ENCODE measurements at places on chromosomes 2 and 18.
A peak's percentile ranks its signal among the peaks of the same experiment; 100 is the strongest.

DNA sequence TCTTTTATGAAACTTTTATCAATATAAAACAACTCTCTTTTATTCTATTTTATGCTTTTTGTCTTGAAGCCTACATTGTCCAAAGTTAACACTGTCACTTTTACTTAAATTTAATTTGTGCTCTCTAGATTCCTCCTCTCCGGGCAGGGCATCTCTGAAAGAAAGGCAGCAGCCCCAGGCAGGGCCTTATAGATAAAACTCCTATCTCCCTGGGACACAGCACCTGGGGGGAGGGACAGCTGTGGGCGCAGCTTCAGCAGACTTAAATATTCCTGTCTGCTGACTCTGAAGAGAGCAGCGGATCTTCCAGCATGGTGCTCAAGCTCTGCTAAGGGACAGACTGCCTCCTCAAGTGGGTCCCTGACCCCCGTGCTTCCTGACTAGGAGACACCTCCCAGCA, 447.7 kb upstream of the FANCL start:
- DNase-seq, result no peak

- no peak for DNase-seq
Observed at GRCh38 chr2:141968433-141968832, 162.4 kb downstream of the LRP1B start.

DNA sequence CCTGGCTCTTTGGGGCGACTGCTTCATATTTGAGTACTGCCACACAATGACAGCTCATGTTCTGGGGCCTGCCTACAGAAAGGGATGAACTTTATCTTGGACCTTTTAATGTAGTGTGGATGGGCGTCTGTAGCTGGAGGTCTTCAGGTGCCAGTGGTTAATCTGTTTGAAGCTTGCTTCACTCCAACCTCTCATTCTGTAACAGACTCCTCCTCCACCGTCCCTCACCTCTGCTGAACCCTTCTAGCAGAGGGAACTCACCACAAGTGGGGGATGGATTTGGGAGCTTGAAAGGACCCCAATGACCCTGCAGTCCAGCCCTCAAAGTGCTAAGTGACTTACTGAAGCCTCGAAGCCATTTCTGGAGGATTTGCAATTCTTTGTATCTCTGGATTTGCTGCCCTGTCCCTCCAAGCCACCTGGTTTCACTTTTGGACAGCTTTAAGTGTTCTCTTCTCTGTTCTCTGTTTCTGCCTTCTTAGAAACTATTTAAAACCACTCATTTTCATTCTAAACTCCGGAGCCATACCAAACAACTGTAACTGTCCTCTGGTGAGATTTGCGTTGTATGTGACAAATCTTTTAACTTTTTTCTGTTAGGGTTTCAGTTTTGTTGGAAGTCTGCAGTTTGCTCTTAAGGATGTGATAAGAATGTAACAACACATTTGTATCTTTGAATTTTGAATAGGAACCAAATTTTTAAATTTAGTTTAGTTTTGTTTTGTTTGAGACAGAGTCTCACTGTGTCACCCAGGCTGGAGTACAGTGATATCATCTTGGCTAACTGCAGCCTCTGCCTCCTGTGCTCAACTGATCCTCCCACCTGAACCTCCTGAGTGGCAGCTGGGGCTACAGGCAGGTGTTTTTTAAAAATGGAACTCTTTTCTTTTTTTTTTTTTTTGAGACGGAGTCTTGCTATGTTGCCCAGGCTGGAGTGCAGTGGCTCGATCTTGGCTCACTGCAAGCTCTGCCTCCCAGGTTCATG, 37.0 kb upstream of the CASP8 start:
- no peak for DNase-seq

GRCh38 chr18:12625241-12625640, 32.7 kb downstream of the SPIRE1 start:
- no peak for DNase-seq

- no peak for DNase-seq
Observed at GRCh38 chr18:9466846-9467245, 8.5 kb upstream of the RALBP1 start.

- no peak for DNase-seq
Observed at GRCh38 chr2:105674859-105675541, 69.7 kb upstream of the NCK2 start.

GRCh38 chr2:62352031-62352430, 154.0 kb downstream of the TMEM17 start:
- no peak for DNase-seq

- no peak for DNase-seq
Observed at GRCh38 chr18:36294031-36294430, 3.5 kb upstream of the FHOD3 start.

DNA sequence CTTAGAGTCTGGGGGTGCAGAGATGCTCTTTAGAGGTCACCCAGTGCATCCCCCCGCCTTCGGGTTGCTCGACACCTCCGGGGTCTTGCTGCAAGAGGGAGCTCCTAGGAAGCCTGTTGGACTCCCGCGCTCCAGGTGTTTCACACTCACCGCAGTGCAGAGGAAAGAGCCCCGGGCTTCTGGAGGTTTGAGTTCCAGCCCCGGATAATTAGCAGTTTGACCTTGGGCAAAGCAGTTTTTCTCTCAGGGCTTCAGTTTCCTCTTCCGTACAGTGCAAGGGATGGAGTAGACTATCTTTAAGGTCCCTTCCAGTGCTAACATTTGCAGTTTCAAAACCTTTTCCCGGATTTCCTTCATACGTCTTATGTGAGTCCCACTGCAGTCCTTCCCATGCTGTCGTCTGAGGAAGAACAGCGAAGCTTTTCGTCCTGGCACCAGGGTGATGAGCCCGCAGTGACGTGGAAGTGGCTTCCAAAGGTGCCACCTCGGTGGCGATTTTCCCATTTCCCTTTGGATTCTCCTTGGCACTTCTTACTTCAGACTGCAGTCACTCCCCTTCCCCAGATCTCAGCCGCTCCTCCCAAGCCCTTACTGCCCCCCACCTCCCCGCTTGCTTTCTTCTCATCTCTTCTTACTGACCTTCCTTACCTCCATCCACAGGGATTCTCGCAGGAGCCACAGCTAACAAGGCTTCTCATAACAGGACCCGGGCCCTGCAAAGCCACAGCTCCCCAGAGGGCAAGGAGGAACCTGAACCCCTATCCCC, 585 bp downstream of the PNKD start:
- no peak for DNase-seq

GRCh38 chr2:23498943-23499342, 114.0 kb downstream of the KLHL29 start:
- DNase-seq, result no peak

- DNase-seq, result no peak
Observed at GRCh38 chr2:217521820-217522219, 481.0 kb downstream of the TNS1 start.

GRCh38 chr18:35469725-35470124, 28.0 kb downstream of the INO80C start:
- DNase-seq, result no peak

DNA sequence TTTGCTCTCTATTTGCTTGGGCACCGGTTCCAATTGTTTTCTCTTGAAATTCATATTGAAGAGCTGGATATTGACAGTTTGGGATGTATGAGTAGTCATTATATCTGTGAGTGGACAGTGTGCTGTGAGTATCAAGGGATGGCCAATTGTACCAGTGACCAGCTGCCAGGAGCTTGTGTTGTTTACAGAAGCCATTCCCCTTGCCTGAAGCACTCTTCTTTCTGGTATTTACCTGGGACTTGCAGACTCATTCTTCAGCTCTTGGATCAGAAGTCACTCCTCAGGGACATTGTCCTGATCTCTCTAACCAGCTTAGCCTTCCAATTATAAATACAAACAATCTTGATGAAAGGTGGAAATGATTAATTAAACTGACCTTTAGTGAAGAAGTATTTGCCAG, 438.3 kb upstream of the LRATD1 start:
- DNase-seq, result no peak

- DNase-seq, result no peak
Observed at GRCh38 chr2:49978341-49978740, 824.0 kb upstream of the FSHR start.

DNA sequence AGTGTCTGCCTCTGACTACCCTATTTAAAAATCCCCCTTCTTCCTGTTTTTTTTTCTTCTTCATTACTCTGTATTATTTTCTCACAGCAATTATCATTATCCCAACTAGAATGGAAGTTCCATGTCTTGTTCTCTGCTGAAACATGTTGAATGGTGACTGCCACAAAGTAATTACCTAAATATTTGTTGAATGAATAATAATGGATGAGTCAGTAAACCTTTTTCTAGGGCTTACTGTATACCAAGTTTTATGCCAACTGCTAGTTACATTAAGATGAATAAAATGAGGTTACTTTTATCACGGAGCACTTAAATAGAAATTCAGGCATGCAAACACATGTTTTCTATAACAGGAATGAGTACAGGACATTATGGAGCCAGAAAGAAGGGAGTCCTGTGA, 490.6 kb downstream of the THSD7B start:
- DNase-seq, result no peak

- DNase-seq, result peak; percentile 7
Observed at GRCh38 chr2:168611896-168612650, 156.0 kb downstream of the CERS6 start.

- no peak for DNase-seq
Observed at GRCh38 chr2:162462911-162463310, 119.0 kb downstream of the GCA start.

GRCh38 chr2:231238689-231239088, 40.3 kb downstream of the ARMC9 start:
- no peak for DNase-seq

- DNase-seq, result no peak
Observed at GRCh38 chr2:98467082-98467536, 22.5 kb downstream of the INPP4A start.

- no peak for DNase-seq
Observed at GRCh38 chr18:43471873-43472272, 194.6 kb upstream of the SYT4 start.

DNA sequence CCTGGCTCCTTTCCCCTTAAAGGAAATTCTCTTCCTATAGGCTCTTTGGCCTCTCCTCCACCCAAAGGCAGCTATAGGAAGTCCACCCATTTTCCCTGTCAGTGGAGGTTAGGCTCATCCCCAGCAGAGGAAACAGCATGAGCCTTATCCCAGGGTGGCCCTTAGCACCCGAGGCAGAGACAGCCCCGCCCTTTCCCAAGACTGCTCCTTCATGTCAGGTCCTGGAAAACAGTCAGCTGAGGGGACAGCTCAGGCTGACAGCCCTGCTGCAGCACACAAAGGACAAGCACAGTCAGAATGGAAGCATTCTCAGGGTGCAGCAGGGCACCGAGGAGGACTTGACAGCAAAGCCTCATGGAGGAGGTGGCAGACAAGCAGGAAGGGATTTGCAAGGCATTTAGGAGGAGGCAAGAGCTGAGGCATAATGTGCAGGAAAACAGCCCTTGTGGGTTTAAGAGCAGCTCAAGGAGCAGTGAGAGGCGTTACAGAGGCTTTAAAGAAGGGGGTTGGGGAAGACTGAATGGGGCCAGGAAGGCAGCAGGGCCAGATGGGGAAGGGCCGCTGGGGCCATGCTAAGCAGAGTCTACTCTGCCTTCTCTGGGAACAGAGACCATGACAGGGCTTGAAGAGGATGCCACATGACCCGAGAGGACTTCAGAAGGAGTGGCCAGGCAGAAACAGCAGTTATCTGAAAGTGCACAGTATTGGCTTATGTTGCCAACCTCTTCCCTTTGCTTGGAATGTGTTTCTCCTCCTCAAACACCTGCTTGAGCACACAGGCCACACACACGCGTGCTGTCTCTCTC, 216.6 kb downstream of the SH3BP4 start:
- no peak for DNase-seq

- DNase-seq, result no peak
Observed at GRCh38 chr2:163637871-163638270, 97.9 kb downstream of the FIGN start.

- DNase-seq, result no peak
Observed at GRCh38 chr2:134155134-134155533, 98.7 kb upstream of the MGAT5 start.

DNA sequence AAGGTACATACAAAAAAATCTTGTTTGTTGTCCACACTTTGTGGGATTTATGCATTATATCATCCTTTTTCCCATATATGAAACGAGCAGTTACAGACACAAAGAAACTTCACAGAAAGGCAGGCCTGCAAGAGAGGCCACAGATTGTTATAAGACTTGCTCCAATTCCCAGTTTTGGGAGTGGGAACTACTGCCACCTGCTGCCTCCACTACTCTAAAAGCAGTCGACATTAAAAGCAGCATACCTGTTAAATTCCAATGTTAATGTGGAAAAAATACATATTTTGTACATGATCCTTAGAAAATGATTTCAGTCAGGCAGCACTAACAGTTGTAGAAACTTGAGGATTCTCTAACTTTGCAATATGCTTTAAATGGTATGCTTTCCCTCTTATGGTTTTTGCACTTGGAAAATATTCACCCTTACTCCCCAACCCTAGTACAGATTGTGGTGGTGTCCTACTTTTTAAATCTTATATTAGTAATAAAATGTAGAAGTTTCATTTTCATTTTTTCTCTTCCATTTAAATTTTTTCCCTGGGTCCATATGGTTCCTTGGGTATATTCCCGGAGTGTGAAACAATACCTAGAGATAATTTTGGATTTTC, 37.9 kb downstream of the SLC38A11 start:
- no peak for DNase-seq

Measured in stimulated activated naive CD4-positive, alpha-beta T cell (primary cell).